Fibroblast of gingiva (primary cell): ENCODE measurements at places on chromosomes 5 and 9.

GRCh38 chr9:129609486-129610212, 11.3 kb downstream of the C9orf50 start:
- DNase-seq: peak; percentile 29

GRCh38 chr5:112491257-112491656, 72.2 kb upstream of the EPB41L4A start:
- no peak for DNase-seq

DNA sequence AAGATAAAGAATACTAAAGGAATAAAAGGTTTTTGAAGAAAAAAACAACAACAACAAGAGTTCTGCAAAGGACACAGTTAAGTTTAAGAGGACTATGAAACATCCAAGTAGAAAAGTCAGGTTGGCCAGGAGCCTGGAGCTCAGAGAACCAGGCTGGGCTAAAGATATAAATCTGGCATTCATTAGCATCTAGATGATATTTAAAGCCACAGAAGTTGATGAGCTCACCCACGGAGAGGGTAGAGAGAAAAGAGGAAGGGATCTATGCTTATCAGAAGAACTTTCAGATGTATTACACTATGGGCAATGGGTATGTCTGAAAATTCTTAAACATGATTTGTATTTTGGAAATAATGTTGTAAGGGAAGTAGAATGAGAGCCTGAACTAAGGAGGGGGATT, 9.9 kb downstream of the MIER3 start:
- peak; percentile 74 for DNase-seq

GRCh38 chr9:118183576-118183975, 479.4 kb downstream of the TLR4 start:
- DNase-seq: no peak

DNA sequence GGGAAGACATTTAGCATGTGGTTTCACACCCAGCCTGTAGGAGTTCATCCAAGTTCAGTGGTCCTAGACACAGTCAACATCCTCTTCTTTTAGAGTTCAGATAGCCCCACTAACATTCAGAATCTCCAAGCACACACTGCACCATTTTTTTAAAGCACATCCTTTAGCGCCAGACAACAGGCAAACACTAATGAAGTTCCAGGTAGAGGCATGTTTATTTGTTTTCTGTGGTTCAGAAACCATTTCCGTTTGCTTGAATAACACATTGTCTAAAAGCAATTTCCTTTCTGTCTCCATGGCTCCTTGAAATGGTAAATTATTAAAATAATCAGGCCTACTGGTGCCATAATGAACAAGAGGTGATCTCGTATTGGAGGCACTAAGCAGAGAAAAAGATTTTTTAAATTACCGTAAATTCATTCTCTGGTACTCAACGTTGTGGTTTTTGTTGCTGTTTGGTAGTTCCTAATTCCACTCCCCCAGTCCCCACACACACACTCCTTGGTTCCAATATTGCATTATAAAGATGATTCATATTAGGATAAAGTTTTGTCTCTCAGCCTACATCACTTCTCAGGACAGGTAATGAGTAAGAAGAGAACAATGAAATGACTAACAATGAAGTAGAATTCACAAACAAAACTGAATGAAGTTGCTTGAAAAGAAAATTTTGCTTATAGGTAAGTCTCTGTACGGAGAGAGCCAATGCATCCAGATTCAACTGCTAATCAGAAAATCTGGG, 153.1 kb downstream of the PCSK1 start:
- no peak for DNase-seq

DNA sequence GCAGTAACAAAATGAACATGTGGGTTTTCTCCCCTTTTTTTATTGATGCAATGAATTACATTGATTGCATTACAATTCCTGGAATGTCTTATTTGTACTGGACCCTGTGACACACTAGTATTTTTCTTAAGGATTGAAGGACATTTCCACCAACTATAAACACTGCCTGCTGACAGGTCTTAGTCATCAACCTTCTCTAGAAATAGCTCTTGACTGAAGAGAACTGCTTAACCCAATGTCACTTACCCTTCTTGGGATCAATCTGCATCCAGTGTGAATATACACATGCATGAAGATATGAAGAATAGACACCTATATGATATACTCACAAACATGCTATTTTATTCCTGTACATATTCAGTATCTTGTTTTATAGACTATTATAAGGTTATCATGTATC, 130.6 kb downstream of the FBXO38 start:
- DNase-seq: no peak

DNA sequence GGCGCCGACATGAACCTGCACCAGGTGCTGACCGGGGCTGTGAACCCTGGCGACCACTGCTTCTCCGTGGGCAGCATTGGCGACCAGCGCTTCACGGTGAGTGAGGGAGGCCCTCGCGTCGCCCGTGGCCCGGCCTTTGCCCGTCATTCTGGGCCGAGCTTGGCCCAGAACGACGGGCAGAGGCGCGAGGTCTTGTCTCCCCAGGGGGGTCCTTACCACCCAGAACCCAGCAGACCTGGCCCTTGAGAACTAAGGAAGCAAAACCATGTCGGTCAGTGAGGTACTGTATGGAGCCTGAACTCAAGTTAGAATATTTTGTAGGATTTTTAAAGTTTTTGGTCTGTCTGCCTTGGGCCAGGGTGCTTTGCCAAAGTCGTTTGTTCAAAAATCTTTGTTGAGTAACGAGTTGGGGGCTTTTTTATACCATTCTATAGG, 691 bp downstream of the DMXL1 start:
- no peak for DNase-seq

GRCh38 chr5:76451031-76451701, 48.1 kb downstream of the IQGAP2 start:
- DNase-seq: no peak

- DNase-seq: no peak
These were observed 55.2 kb upstream of the JAK2 start for GRCh38 chr9:4929917-4930316.

DNA sequence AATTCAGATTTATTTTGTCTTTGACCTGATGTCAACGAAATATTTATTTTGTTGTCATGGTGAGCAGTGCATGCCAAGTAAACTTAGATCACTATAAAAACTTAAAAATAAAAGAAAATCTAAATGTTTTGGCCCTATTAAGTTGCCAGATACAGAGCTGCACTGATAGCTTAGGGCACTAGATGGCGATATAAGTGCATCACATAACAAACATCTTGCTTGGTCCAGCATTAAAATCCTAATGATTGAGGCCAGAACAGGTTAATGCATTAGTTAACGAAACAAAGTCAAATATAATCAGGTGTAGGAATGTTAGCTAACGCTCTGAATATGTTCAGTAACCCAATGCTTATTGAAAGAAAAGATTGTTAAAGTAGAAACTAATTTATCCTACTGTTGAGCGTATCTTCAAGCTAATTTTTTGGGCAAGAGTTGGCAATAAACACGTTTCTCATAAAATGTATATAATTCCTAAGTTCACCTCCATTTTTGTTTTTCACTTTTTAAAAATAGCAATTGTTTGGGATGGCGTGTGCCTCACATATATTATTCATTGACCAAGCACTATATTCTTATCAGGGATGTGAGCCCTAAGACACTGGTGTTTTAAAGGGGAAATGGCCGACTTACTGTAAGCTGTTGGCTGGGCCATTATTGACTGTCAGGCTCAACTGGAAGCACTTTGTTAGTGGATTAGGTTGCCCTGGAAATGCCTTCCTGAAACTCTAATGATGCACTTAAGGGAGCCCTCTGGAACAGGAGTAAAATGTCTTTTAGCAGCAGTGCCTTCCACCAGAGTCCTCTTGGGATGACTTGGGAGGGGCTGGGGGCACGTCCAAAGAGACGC, 33.3 kb downstream of the KCTD16 start:
- DNase-seq: peak; percentile 64

DNA sequence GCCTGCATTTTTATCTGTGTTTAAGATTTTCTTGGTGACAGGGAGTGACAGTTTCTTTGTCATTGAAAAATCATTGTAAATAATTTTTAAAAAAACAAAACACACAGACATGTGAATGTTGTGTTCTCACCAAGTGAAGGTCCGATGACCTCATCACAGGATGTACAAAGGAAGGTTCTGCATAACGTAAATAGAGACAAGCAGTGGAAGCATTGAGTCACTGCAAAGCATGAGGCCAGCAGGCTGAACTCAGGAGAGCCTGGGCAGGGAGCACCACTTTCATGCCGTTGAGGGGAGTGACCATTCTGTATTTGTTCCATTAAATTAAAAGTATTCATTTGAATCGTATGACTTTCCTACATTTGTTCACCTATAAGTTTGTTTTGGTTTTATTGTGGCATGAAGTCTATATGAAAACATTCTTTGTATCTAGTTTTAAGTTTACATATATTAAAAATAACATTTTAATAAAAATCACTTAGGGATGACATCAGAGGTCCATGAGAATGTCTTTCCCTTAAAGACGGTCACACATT, 70.4 kb upstream of the TLE1 start:
- peak; percentile 88 for DNase-seq

DNA sequence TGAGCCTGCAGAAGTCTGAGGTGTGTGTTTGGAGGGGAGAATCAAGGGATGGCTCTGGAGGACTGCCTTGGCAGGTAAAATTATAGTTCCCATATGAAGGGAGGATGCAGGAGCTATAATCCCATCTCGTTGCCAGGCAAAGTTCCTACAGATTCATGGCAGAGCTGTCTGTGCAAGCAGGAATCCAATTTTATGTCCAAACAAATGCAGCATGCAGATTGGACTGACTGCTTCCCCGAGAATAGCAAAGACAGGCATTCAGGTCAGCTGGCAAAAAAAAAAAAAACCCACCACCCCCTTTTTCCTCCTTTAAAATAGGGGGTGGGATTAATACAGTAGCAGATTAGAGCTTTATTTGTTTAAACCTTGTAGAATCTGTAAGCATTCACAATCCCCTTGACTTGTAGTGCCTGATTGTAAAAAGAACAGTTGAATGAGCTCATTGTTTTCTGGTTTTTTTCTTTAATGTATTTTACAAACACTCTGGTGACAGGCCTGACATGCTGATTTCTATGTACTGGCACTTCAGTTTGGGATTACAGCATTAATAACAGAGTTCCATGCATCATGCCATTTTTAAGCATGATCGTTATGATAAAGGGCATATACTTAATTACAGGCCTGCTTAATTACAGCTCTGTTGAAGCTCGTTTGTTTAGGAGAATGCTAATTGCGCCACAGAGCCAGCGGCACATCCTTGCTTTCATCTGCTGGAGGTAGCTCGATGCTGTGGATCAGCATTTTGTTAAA, 141.4 kb upstream of the LMX1B start:
- no peak for DNase-seq

DNA sequence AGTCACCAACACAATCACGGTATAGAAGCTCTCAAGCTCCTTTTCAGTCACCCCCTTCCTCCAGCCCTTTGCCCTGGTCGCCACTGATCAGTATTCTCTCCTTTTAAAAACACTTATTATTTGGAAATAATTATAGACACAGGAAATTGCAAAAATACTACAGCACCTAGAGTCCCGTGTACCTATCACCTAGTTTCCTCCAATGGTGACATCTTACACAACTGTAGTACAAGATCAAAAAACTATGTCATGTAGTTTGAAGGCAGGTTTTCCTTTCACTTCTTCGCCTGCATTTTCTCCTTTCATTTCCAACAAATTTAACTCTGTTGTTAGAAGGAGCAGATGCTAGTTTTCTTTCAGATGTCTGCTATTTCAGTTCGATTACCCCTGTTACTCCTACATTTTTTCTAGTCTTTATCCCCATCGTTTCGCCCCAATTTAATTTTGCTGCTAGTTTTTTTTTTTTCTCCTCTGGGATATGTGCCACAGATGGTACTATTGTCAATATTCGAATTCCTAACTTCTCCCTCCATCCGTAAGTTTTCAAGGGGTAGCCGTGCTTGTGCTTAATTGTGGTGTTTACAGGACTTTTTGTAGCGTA, 612 bp upstream of the ATG10 start:
- peak; percentile 13 for DNase-seq

DNA sequence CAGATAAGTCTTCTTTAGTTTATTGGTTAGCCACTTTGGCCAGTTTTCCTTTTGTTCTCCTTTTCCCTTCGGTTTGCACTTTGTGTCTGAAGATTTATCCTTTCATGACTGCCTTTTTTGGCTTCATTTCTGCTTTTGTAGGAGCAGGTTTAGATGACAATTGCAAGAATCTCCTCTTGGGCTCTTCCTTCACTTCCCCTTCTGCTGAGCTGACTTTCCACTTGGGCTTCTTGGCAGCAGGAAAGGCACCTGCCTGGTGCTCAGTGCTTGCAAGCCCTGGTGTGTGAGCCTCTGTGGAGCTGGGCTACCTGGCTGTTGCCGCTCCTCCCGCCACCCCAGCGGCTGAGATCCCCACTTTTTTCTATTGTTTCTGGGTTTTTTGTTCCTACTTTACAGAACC, 7.3 kb downstream of the CCDC112 start:
- DNase-seq: no peak

GRCh38 chr5:136230176-136230575, 37.2 kb upstream of the SMIM32 start:
- no peak for DNase-seq

DNA sequence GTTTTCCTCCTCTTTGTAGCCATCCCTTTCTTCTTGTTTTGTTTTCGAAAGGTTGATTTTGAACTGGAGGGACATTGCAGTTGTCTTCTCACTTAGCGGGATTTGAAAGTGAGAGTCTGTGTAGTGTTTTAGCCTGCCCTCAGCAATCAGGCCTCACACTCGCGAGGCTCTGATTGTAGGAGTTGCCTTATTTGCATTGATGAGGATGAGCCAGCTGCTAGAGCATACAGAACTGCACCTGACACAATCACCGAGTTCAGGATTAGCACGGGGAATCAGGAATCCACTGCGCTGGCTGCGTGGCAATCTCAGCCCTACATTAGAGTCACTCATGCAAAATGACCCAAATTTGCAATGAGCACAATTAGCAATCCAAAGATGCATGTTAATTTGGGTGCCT, 122.5 kb upstream of the TMEM161B start:
- DNase-seq: no peak

DNA sequence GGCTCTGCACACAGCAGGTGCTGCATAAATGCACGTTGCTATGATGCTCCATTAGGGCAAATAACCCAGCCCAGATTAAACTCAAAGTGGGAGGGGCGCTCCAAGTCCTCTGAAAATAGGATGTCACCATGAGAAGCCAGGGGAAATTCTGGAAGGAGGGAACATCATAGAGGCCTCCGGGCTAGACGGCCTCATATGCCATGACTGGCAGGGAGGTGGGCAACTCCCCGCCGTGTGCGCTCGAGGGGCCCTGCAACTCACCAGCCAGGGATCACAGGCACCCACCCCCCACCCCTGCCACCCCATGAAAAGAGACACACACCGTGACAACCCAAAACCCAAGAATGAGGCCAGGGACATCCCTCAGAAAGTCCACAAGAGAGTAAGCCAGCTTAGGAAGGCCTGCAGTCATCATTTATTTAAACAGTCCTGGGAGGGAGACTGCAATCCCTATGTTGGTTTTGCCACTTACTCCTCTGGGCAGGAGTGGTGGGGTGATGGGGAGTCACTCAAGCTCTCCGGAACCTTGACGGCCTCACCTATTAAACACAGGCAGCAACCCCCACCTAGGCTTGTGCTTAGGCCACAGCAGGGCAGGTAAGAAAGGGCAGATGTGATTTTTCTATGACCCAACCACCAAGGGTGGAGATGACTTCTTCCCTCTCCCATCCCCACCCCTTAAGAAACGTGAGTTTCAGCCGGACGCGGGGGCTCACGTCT, 4.0 kb downstream of the VAV2 start:
- no peak for DNase-seq

- DNase-seq: no peak
These were observed 77.9 kb downstream of the SEMA4D start for GRCh38 chr9:89419978-89420394.

GRCh38 chr5:166285361-166285760, 2006.1 kb upstream of the WWC1 start:
- DNase-seq: no peak
